ENCODE measurements at places on chromosomes 11 and 22. TPM values are rescaled to one million over a fixed set of nuclear protein-coding genes. Genes with fewer than 3 reads are reported as not detected.

Gene NLRP10
- total RNA-seq = 5.8 TPM

DNA sequence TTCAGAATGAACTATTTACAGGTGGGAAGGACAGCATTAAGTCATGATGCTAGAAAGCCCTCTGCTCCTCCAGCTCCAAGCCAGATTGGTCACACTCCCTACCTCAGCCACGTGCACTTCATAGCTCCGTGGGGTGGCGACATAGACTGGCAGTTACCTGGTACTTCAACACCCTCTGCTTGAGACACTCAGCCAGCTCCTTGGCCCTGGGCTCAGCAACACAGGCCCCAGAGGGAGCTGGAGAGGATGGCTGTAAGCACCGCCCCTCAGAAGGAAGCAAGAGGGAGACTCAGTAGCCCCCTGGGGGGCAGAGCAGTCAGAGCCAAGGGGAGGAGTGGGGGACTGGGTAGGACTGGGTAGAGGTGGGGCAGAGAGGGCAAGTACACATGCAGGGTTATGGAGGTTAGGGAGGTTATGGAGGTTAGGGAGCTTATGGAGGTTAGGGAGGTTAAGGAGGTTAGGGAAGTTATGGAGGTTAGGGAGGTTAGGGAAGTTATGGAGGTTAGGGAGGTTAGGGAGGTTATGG, 102.1 kb upstream of the BID start:
- DNase-seq = no peak

GRCh38 chr11:118071416-118072030, 5.4 kb upstream of the TMPRSS4 start:
- no peak for DNase-seq

- DNase-seq = no peak
These were observed 12.3 kb downstream of the PKNOX2 start for GRCh38 chr11:125176866-125177265.

- DNase-seq = no peak
These were observed 5.2 kb downstream of the MRGPRE start for GRCh38 chr11:3226846-3227567.

DNA sequence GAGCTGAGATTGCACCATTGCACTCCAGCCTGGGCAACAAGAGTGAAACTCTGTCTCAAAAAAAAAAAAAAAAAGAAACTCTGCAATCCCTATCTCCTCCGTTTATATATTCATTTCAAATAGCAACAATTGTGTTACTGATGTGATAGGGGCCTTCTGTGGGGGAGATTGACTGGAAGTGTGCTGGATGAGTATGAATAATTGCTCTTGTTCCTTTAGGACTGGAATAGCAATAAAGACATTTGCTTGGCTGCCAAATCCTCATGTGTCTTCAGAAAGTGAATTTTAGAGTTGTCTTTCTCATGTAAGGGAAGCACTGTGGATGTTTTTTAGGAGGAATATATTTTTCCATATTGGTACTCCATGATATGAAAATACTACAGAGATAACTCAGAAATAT, 21.1 kb upstream of the ME3 start:
- DNase-seq = no peak

Gene MRPL17
- 55.4 TPM for total RNA-seq

DNA sequence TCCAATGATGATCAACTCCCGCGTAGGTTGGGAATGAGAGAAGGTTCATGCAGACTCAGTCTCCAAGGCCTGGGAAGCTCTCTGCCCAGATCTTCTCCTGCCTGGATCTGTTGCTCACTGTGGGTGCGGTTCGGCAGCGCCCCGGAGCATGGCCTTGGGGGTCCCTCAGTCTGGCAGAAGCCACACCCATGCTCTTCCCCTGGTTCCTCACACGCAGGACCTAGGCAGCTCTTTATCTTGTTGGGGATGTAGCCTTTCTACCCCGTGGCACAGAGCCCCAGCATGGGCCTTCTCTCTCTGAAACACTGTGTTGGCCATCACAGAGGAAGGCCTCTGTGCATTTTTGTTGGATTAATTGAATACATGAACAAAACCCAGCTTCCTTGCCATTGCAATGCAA, 1461.6 kb downstream of the BRD1 start:
- DNase-seq = no peak

All from umbilical cord (tissue), 2 donors.